Activated CD4-positive, alpha-beta memory T cell treated with anti-CD3 and anti-CD28 coated beads for 36 hours (primary cell): ENCODE measurements at places on chromosomes 3 and 15. TPM values are rescaled to one million over a fixed set of nuclear protein-coding genes. Genes with fewer than 3 reads are reported as not detected.

DNA sequence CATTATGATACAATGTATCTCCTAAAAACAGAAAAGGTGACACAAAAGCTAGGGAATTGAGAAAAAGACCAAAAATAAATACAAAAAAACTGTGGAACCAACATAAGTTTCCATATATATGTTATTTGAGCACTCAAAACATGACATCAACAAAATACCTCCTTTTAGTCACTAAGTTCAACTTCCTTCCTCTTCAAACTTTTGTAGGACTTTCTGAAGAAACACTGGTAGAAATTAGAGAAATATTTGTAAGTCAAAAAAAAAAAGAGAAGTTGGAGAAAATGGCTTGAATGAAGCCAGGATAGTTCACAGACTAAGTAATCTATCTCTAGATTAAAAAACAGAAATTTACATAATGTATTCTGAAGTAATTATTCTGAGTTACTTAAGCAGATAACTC is 208.4 kb upstream of the ALCAM start:
- no peak overlapping the region for H3K4me3 ChIP-seq
- no peak for DNase-seq
- no peaks in the 10 kb centered on the region for H3K36me3 ChIP-seq
- H3K27ac ChIP-seq = no peak overlapping the region

GRCh38 chr3:125024817-125025216 is 31.0 kb downstream of the HEG1 start:
- no peaks in the 10 kb centered on the region for H3K27me3 ChIP-seq
- no peak overlapping the region for H3K27ac ChIP-seq
- H3K4me1 ChIP-seq = peaks cover 39% of the 10 kb centered on the region
- H3K4me3 ChIP-seq = no peak overlapping the region
- no peak for DNase-seq

DNA sequence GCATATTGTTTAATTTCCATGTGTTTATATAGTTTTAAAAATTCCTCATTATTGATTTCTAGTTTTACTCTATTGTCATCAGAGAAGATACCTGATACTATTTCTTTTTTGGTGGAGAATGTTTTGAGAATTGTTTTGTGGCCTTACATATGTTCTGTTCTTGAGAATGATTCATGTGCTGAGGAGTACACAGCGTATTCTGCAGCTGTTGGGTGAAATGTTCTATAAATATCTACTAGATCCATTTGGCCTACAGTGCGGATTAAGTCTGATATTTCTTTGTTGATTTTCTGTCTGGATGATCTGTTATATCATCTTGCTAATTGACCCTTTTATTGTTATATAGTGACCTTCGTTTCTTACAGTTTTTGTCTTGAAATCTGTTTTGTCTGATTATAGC is 109.7 kb downstream of the UBE2E2 start:
- DNase-seq = no peak
- no peak overlapping the region for H3K4me3 ChIP-seq
- H3K27ac ChIP-seq = no peak overlapping the region
- no peaks in the 10 kb centered on the region for H3K4me1 ChIP-seq

DNA sequence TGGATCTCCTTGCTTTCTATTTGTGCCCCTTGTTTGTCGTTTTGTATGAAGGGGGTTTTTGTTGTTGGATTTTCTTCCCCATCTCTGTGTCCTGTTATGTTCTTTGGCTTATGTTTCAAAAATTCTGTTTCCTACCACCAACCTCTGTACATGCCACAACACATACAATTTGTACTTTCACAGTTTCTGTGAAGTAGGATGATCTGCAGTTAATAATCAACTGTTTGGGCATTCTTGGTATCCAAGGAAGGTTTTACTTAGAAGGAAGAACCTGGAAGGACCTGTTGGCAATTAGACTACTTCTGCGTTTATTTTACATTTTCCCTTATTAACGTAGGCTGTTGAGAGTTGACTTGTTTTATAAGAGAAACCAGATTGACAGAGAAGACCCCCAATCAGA is 8.3 kb downstream of the SETD5 start:
- no peak overlapping the region for H3K4me3 ChIP-seq
- DNase-seq = no peak
- H3K36me3 ChIP-seq = peaks cover 2% of the 10 kb centered on the region

DNA sequence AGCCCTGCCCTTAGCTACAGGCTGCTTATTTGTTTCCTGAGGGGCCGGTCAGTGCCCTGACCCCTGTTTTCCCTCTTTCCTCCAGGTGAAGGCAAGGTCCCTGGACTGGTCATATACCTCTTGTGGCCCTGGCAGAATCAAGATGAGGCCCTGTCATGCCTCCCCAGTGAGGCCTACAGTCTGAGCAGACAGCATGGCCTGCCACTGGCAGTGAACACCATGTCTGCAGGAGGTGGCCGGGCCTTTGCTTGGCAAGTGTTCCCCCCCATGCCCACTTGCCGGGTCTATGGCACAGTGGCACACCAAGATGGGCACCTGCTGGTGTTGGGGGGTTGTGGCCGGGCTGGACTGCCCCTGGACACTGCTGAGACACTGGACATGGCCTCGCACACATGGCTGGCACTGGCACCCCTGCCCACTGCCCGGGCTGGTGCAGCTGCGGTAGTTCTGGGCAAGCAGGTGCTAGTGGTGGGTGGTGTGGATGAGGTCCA is 1.2 kb downstream of the KLHDC8B start:
- no peak overlapping the region for H3K27ac ChIP-seq
- H3K36me3 ChIP-seq = no peaks in the 10 kb centered on the region
- H3K4me1 ChIP-seq = peaks cover 7% of the 10 kb centered on the region
- DNase-seq = no peak

Gene ISL2
- total RNA-seq = 0.15 TPM

Gene PRSS50
- not detected for total RNA-seq
